ENCODE measurements at places on chromosomes 6 and 20.

- DNase-seq = no peak
Measured at GRCh38 chr6:159594750-159595117, 98.3 kb downstream of the SOD2 start.

DNA sequence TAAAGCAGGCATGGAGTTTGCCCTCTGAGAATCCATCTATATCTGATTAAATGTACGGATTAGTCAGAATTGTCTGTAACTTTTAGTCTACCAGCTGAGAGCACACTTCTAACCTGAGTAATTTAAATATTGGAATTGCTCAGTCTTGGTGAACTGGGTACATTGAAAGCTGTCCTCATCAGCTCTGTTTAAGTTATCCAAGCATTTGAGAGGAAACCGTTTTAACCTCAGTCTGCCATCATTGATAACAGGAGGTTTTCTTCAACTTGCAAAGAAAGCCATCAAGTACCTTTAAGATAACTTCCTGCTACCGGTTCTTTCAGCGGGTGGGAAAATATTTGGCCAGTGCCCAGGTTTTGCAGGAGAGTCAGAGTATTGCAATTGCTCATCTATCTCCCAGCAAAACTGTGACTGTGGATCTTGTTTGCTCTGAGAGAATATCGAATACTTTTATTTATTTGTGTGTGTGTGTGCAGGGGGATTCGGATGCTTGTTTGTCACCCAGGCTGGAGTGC lies 31.1 kb upstream of the F13A1 start:
- no peak for DNase-seq

GRCh38 chr6:158249340-158249836 lies 62.9 kb upstream of the TULP4 start:
- no peak for DNase-seq

GRCh38 chr20:23018432-23018831 lies 16.7 kb upstream of the SSTR4 start:
- DNase-seq = no peak

GRCh38 chr6:84019842-84020211 lies 13.7 kb upstream of the MRAP2 start:
- DNase-seq = no peak

GRCh38 chr20:22382742-22383141 lies 201.6 kb downstream of the FOXA2 start:
- DNase-seq = no peak

GRCh38 chr20:43914311-43915210 lies at the start of gene TOX2:
TOX2 (plus strand) TSS chr20:43914852; CDS start chr20:43914892, 40 bp downstream.
- DNase-seq = peak; percentile 33

GRCh38 chr20:39164642-39165041 lies 202.5 kb downstream of the DHX35 start:
- DNase-seq = no peak

DNA sequence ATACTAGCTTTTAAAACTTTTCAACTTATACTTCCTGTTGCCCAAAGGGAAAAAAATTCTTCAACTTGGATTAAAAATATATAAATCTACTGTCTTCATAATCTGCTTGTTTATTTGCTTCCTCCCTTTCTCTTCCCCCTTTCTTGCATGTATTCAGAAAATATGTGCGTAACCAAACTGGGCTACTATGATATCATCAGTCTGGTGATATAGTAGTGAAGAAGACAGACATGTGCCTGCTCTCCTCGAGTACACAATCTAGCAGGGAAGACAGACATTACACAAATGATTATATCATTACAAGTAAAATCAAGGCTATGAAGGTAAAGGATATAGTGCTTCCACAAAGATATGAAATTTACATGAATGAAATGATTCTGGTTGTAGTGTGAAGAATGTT lies 31.0 kb downstream of the IBTK start:
- no peak for DNase-seq

DNA sequence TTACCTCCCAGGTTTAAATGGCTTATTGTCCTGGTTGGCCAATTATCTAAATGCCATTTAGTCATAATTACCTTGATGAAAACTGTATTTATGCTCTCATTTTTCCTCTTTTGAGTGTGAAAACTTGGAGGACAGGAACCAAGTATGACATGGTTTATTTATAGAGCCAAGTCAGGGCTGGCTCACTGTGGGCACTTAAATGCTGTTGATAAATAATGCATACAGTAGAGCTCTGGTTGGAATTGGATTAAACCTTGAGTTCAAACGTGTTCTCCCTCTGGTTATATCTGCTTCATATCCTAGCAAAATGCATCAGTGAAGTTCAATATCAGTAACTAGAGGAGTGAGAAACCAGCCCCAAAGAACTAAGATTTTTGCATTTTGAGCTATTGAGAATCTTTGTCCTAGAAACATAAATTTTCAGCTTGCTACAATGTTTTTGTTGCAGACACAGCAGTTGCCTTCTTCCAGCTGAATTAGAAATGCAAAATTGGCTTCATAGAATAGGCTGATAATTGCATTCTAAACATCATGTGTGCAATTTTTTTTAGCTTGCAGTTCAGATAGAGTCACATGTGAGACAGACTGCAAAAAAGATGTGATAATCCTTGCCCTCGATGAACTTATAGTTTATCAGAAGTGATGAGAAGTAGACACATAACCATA lies 255.8 kb downstream of the BTBD3 start:
- no peak for DNase-seq

GRCh38 chr6:27617046-27617687 lies 144.3 kb upstream of the ZNF184 start:
- no peak for DNase-seq

- no peak for DNase-seq
Measured at GRCh38 chr6:27812078-27812804, 100.0 kb downstream of the OR2B2 start.

- no peak for DNase-seq
Measured at GRCh38 chr20:64228751-64229506, 26.6 kb upstream of the PCMTD2 start.

GRCh38 chr6:157956171-157956730 lies 25.4 kb upstream of the SYNJ2 start:
- DNase-seq = no peak

- peak; percentile 42 for DNase-seq
Measured at GRCh38 chr20:63284083-63284440, 8.9 kb upstream of the COL20A1 start.

GRCh38 chr20:25310268-25310920 lies 62.5 kb downstream of the PYGB start:
- peak; percentile 77 for DNase-seq

DNA sequence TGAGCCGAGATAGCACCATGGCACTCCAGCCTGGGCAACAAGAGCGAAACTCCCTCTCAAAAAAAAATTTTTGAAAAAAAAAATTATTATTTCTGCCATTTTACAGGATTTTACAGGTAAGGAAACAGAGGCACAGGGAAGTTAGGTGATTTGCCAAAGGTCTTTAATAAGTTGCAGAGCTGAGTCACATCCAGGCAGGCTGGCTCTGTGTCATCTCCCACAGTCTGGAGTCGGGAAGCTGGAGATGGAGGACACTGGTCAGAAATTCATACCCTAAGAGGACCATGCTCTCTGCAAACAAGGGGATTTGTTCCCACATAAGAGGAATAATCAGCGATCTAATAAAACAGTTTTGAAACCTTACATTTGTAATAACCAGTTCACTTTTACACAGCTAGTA lies 24.1 kb downstream of the HECA start:
- DNase-seq = no peak

GRCh38 chr6:43297644-43298564 lies at the start of gene SLC22A7:
SLC22A7 (plus strand) TSS chr6:43298260; CDS start chr6:43298359, 99 bp downstream.
- DNase-seq = no peak

DNA sequence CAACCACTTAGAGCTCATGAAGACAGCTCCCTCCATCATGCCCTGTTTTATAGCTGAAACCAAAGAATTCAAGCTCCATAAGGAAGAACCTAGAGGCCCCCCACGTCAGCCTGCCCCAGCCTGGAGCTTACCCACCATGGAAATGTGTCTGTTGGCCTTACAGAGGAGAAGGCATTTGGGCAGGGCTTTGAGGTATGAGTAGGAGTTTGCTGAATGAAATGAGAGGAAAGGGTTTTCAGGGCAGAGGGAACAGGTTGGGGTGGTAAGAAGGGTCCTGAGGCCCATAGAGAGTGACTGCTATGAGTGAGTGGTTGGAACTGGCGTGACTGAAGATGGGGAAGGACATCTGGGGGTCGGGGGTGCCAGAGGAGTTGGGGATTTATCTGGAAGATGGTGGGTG lies 12.7 kb upstream of the GATA5 start:
- no peak for DNase-seq

DNA sequence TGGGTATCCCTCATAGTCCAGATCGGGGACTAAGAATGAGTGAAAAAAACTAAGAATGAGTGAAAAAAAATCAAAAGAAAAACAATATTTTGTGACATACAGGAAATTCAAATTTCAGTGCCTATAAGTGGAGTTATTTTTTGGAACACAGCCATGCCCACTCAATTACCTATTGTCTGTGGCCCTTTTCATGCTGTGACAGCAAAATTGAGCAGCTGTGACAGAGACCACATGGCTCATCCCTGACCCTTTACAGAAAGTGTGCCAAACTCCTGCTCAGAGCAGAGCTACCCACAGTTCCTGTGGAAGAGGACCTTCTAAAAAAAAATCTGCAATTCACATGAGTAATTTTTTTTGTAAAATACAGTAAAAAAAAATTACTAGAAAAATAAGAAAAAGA lies 1.4 kb downstream of the NCR2 start:
- DNase-seq = no peak

DNA sequence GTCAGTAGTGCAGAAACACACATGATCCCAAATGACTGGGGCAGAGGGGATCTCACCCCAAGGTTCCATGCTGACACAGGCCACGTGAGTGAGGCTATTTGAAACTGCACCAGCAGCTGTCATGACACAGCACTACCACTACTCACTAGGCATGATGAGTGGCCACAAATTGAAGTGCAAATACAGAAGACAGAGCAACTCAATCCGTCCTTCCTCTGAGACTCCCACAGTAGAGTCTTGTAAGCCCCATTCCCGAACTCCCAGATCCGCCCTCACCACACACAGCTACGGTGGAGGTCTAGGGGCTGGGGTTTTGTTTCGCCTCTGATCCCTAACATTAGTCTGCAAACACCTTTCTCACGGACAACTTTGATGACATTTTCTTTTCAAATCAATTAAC lies 113.3 kb upstream of the NUP153 start:
- DNase-seq = no peak

DNA sequence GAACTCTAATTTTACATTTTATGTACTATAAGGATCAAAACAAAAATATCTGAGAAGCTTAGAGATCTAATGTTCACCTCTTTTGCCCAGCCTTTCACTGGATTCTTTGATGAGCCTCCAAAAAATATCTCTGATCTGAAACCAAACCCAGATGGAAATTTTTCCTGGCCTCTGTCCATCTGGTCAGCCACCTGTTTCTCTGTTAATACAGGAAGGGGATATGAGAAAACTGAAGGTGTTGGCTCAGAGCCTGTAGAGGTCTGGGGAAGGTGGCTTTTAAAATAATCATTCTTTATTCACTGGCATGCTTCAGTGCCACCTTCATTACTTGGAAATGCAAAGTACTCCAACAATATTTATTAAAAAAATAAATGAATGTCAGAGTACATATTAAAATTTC lies 8.5 kb upstream of the MCM3 start:
- DNase-seq = no peak

- DNase-seq = peak; percentile 67
Measured at GRCh38 chr6:31582230-31582643, at the start of gene LTB. LTB (minus strand) TSS chr6:31582424; CDS start chr6:31582417, 7 bp downstream.

DNA sequence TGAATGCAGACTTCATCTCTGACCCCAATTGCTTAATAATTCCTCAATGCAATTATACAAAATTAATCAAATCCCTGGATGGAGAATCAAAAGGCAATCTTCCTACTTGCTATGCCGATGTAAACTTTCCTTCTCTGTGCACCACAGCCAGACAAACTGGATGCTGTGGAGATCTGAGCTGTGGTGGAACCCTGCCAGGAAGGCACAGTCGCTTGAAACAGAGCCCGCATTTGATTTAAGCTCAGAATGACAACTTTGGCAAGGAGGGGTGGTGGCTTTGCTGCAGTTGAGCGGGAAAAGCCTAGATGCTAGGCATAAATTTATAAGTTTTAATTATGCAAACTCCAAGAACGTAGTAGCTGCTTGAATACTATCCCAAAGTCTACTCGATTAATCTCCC lies 190.8 kb downstream of the MTFR2 start:
- DNase-seq = no peak

GRCh38 chr20:49388744-49389143 lies 93.7 kb downstream of the KCNB1 start:
- no peak for DNase-seq

- DNase-seq = no peak
Measured at GRCh38 chr20:9149796-9150195, 80.9 kb downstream of the PLCB4 start.

- no peak for DNase-seq
Measured at GRCh38 chr20:14189794-14190402, 147.5 kb downstream of the FLRT3 start.

DNA sequence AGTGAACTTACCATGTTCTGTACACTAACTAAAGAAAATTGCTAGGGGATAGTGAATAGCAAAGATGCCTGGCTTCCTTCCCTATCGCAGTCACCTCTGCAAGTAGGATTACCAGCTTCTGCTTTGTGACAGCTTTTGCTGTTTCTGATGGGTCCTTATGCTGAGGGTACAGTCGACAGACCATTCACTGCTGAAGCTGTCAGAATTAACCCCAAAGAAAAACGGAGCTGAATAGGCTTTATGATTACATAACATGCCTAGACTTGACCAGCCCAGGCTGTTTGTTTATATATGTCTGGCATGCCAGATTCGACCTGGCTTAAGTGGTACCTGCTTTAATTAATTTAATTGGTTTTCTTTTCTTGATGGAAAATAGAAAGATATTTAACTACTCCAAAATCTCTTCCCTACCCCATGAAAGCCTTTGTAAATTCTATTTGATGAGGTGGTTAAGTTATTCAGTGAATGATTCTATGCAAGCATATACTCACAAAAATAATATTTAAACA lies 21.7 kb upstream of the PRELID3B start:
- no peak for DNase-seq

- DNase-seq = peak; percentile 86
Measured at GRCh38 chr6:116101302-116101718, 657 bp downstream of the NT5DC1 start.

GRCh38 chr20:48158014-48158413 lies 372.7 kb upstream of the SULF2 start:
- DNase-seq = no peak

GRCh38 chr20:49490689-49491088 lies 8.2 kb upstream of the KCNB1 start:
- no peak for DNase-seq

- no peak for DNase-seq
Measured at GRCh38 chr20:50218987-50219435, 28.4 kb downstream of the CEBPB start.

GRCh38 chr6:69368613-69369012 lies 428.2 kb downstream of the LMBRD1 start:
- no peak for DNase-seq

DNA sequence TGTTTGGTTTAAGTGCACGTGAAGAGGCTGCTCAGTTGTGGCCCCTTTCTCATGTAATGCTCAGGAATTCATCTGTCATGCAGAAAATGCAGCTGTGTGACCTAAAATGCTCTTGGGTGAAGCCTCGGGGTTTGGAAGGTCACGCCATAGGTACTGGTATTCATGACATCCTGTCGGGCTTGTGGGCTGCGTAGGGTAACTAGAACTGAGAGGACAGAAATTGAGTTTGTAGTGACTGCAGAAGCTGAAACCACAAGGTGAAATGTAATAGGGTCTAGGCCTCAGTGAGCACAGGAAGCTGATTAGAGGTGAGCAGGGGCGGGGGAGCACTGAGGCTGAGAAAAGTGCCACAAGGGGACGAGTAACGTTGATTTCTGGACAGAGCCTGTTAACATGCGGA lies 128.8 kb downstream of the SOBP start:
- peak; percentile 90 for DNase-seq

GRCh38 chr6:111709615-111710398 lies 104.1 kb upstream of the TRAF3IP2 start:
- peak; percentile 67 for DNase-seq

Data from activated CD8-positive, alpha-beta T cell treated with anti-CD3 and anti-CD28 coated beads for 36 hours (primary cell).